ENCODE measurements at places on chromosomes 12 and 14.
A peak's percentile ranks its signal among the peaks of the same experiment; 100 is the strongest.

GRCh38 chr12:89733579-89734201 lies 25.1 kb upstream of the ATP2B1 start:
- DNase-seq, result no peak

DNA sequence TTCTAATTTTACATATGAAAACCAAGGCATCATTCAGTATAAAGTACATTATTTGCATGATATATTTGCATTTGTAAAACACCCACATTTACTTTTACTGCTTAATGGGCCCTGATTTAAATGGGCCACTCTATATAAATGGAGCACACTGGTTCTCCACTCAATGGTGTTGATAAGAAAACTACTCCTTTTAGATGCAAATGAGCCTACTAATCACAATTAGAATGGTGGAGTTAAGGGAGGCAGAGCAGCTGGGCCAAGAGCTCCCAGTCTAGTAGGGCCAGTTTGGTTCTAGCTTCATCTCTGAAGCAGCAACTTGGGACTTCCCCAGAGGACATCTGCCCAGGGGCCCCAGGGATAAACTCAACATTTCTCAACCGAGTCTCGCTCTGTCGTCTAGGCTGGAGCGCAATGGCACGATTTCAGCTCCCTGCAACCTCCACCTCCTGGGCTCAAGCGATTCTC lies 120.7 kb downstream of the FOXN3 start:
- DNase-seq, result no peak

GRCh38 chr14:77208291-77208978 lies 26.8 kb downstream of the TMEM63C start:
- DNase-seq, result peak; percentile 55

DNA sequence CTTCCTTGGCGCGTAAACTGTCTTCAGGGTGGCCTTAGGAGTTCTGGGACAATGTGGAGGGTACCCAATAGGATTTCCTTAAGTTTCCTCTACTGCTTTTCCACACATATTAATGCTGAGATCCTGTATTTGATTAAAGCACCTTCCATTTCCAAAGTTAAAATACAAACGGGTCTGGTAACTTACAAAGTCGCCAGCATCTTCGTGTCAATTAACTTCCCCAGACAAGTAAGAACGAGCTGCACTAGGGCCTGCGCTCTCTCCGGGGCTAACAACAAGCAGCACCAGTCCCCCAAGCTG lies 130.9 kb downstream of the NDUFA12 start:
- no peak for DNase-seq

GRCh38 chr12:95548539-95549391 lies 2.5 kb downstream of the USP44 start:
- no peak for DNase-seq

DNA sequence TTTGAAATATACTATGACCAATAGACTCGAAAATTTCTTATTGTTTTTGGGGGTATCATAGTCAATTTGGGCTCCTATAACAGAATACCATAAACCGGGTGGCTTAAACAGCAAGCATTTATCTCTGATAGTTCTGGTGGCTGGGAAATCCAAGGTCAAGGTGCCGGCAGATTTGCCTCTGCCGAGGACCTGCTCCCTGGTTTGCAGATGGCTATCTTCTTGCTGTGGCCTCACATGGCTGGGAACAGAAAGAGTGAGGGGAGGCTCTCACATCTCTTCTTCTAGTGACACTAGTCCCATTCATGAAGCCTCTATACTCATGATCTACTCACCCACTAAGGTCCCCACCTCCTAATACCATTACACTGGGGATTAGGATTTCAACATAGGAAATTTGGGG lies 70.7 kb downstream of the BORCS5 start:
- DNase-seq, result no peak

DNA sequence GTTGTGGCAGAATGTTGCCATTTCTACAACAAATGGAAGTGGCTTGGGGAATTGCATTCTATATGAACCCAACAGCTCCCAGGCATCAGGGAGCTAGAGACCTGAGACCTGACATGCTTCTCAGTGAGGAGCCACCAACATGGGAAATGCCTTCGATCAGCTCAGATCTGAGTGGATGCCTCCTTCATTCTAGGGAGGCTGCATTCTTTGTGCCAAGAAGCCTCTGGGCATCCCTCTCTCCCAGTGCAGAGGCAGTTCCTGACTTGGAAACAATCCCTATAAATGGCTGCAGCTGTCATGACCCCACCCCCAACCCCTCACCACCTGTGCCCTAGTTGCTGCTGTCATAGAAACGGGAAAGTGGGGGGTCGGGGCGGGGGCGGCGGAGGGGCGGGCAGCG lies 196.3 kb downstream of the PPM1H start:
- DNase-seq, result no peak

- no peak for DNase-seq
Observed at GRCh38 chr12:104263580-104264358, 39.8 kb upstream of the EID3 start.

GRCh38 chr14:75452324-75452723 lies 24.5 kb downstream of the JDP2 start:
- no peak for DNase-seq
